Hematopoietic multipotent progenitor cell treated with erythropoietin and hydrocortisone succinate and interleukin-3 and kit ligand, for 8 days (in vitro differentiated cells): ENCODE measurements at places on chromosomes 3 and 15.

DNA sequence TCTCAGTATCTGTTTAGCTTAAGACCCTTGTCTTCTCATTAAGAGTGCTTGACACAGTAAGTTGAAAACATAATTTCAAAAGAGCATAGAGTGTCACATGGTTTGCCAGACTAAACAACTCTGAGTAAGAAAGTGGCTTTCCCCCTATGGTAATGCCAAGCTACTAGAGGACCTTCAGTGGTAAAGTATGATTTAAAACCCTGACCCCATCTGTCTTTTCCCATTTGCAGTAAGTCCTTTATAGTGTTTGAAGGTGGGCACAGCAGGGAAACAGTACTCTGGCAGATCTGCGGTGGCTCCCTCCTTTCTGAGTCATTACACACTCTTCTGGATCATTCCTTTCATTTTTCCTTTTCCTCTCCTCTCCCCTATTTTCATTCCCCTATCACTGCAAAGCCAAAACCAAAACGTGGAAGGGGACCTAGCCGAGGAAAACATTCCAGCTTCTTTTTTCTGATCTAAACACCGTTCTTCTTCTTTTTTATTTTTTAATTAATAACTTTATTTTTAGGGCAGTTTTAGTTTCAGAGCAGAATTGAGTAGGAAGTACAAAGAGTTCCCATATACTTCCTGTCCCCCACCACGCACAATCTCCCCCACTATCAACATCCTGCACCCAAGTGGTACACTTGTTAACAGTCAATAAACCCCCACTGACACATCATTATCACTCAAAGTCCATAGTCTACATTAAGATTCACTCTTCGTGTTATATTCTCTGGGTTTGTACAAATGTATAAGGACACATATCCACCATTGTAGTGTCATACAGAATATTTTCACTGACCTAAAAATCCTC is 74.7 kb downstream of the PPARG start:
- DNase-seq = no peak

DNA sequence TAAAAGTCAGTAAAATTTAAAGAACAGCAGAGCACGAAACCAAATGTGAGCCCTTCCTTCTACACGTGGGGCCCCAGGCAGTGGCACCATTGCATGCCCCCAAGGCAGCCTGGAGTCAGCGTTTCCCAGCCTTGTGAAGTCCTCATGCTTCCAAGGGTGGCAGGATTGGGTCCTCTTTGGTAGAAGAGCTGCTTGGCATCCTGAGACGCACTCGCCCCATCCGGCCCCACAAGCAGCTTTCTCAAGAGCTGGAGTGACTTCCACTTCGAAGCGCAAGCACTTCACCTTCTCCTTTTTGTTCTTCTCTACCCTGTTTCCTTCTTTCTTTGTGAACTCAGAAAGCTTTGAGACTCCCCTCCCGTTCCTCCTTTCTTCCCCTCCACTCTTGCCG is 34.7 kb downstream of the ZNF710 start:
- no peak for DNase-seq

- DNase-seq = no peak
Observed at GRCh38 chr3:161349529-161350312, 21.6 kb downstream of the SPTSSB start.

DNA sequence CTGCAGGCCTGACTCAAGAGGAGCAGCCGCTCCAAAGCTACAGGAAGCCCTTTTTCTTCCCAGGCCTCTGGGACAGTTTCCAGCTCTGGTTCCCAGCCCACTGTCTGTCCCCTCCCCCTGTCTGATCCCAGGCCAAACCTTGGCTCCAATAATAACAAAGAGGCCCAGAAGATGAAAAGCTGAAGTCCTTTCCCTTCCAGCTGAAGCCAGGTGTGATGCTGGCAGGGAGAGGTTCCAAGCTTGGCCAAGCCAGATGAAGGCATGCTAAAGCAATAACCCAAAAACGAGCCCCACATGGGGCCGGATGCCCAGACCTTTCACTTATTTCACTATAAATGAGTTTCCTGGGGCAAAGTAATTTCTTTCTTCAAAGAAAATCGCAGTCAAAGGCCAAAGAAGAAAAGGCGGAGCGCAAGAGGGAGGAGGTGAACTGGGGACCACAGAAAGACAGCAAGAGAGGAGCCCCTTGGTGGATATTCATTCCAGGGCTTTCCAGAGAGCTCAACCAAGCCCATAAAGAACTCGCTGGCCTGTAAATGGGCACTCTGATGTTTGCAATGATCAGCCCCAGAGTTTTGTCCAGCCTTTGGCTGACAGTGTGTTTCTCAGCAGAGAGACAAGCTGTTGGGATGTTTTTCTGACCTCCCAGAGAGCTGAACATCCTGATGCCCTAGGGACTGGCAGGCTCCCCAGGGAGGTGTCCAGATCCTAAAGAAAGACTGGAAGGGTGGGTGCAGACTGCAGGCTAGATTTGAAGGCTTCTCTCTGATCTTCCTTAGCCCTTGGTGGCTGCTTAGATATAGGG is 157.6 kb downstream of the UACA start:
- DNase-seq = no peak

DNA sequence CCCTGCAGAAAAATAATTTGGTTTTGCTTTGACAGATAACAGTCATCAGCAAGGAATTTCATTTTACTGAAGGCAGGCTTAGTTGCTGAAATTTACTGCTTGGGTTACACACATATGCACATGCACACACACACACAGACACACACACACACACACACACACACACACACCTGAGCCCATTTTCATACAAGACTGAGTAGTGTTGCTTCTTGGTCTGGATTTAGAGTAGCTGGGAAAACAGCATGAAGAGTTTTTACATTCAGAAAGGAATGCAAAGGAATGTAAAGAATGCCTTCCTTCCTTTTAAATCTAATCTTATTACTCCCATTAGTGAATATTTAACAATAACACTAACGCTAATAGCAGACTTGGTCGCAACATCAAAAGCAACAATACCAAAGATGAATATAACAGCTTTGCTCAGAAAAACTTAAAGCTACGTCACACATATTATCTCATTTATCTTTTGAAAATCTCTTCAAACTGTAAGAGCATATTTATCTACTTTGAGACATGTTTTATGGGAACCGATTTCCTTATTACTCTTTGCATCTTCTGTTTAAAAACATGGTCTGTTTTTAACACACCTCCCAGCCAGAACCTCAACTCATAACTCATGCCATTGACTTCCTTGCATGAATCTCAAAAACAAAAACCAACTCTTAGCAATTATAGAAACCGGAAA is 32.5 kb downstream of the RFTN1 start:
- no peak for DNase-seq

- DNase-seq = peak; percentile 61
Observed at GRCh38 chr3:128804017-128804810, 75.2 kb upstream of the ACAD9 start.

DNA sequence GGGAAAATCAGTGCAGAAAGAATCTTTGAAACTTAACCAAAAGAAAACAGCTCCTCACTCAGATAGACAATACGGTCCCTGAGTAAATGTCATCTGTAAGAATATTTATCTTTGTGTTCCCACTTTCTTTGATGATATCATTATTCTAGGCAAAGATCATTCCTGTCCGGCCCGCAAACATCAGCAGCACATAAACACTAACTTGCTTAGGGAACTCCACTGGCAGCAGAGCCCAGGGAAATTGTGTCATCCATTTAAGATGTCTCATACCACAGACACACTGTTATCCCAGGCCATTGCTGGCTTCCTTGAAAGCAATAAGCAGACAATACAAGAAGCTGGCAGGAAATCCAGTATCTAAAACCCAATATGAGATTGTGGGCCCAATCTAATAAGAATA is 20.1 kb upstream of the CD96 start:
- no peak for DNase-seq

DNA sequence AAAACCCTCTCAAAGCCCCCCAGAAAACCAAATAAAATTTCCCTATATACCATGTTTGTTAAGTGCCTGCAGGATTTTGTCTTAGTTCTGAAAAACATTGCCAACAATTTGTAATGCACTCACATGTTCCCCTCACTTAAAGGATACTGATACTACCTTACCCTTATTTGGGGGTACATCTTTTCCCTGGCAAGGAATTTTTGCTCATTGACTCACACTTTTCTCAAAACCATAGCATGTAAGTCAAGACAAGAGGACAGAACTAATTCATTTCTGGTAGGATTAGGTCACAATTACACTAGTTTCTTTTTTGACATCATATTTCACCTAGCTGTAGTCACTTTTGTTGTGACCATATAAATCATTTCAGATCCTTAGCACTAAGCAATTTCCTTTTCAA is 222.2 kb downstream of the THRB start:
- no peak for DNase-seq

- peak; percentile 37 for DNase-seq
Observed at GRCh38 chr3:152222327-152222726, 46.4 kb upstream of the MBNL1 start.

GRCh38 chr3:112116748-112117186 is 16.3 kb downstream of the GCSAM start:
- DNase-seq = no peak

- no peak for DNase-seq
Observed at GRCh38 chr15:73367624-73368300, 996 bp downstream of the HCN4 start.

GRCh38 chr3:123909785-123910184 is 25.7 kb upstream of the MYLK start:
- no peak for DNase-seq

DNA sequence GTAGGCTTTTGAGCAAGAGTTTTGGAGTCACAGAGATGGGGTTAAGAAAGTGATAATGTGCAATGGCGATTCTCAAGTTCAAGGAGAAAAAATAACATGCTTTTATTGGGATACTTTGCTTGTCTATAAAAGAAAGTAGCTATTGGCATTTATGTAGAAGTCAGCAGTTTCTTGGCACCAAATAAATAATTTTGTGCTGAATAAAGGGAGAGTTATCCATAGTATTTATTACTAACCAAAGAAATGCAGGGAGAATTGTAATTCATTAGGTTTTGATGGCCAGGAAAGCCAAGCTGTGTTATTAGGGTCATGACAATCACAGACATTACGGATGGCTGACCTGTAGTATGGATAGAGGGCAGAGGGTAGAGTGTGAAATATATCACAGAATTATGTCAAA is 33.1 kb downstream of the BTD start:
- no peak for DNase-seq

- DNase-seq = no peak
Observed at GRCh38 chr3:64209866-64210621, 15.2 kb downstream of the PRICKLE2 start.

- no peak for DNase-seq
Observed at GRCh38 chr3:51836606-51837005, 24.8 kb upstream of the IQCF2 start.

DNA sequence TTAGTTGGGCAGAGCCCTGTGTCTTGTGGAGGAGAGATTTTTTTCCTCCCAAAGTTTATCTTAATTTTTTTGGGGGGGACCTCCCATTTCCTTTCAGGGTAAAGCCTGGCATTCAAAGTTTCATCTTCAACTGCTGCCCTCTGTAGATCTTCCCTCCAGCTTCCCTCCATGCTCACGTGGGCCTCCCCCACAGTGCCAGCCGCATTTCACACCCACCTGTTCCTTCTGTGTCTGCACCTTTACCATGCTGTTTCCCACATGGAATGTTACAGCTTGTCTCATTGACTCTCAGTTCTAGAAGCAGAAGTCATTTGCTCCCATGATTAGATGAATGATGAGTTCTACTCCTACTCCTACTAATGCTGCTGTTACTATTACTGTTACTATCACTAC is 6.5 kb downstream of the CELF6 start:
- no peak for DNase-seq

GRCh38 chr3:63240381-63240902 is 37.7 kb upstream of the SYNPR start:
- no peak for DNase-seq

DNA sequence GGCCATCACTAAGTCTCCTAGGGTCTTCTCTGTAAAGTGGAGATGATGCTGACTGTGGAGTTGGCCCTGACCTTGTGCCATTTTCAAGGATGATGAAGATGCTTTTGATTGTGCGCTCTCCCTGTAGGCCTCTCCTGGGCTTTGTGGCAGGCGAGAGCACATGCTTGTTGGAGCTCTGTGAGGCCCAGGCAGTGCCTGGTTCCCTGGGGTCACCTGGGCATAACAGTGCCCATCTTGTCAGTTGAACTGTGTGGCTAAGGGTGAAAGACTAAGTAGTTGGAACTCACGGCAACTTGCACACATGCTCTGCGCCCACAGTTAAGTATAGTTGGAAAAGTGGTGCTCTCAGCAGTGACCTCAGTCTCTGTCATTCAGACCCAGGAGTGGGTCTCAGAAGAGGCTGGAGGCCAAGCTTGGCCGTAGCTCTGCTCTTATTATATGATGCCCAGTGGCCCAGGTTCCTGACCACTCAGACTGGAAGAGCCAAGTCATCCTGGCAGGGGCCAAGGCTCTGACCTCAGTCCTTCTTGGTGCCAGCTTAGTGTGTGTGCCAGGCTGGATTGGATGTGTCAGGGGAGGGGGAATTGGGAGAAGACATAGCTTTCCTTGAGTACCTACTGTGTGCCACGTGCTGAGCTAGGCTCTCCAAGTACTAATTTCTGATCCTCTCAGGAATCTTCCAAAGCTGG is 154.6 kb downstream of the EEFSEC start:
- no peak for DNase-seq

- DNase-seq = no peak
Observed at GRCh38 chr15:69067296-69067695, 52.8 kb downstream of the NOX5 start.

DNA sequence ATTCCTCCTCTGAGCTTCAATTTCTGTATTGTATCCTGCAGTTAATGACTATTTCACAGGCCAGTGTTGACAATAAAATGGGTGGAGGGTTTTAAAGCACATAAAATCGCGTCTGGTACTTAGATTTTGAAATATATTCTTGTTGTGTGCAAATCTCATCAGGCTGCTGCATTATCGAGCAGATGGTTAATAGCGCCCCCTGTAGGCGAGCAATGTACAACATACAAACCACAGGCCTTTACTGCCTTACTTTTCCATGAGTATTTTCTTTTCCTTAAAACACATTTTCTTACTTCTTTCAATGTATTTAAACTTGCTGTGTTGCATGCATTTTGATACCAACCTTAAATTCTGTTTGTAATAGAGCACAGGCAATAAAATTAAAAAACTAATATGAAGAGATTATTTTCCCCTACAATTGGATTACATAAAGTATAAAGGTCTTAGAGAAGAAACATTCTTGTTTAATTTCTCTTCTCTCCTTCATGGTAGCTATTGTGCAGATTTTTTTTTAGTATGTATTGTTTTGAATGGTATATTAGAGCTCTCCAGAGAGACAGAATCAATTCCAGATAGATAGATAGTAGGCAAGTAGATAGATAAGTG is 608.4 kb downstream of the CADM2 start:
- DNase-seq = peak; percentile 46

DNA sequence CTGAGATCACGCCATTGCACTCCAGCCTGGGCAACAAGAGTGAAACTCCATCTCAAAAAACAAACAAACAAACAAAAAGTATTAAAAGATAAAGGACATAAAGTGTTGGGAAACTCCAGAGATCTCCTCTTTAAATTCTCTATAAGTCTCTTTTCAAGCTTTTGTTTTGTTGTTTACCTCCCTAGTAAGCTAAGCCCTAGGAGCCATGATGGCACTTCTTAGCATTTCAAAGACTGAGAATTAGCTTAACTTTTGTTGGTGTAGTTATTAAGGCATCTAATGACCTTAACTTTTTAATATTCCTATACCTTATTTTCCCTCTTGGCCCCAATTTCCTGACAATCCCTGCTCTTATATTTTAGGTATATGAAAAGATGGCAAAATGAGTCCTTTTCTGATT is 157.3 kb downstream of the ZNF609 start:
- DNase-seq = no peak
